Motor neuron (in vitro differentiated cells): ENCODE measurements at places on chromosomes 11 and 22.

- ATAC-seq, result no peak
These were observed 403.2 kb downstream of the AASDHPPT start for GRCh38 chr11:106480581-106481190.

GRCh38 chr11:11436715-11437313 is 83.8 kb upstream of the CSNK2A3 start:
- ATAC-seq, result peak; percentile 68

DNA sequence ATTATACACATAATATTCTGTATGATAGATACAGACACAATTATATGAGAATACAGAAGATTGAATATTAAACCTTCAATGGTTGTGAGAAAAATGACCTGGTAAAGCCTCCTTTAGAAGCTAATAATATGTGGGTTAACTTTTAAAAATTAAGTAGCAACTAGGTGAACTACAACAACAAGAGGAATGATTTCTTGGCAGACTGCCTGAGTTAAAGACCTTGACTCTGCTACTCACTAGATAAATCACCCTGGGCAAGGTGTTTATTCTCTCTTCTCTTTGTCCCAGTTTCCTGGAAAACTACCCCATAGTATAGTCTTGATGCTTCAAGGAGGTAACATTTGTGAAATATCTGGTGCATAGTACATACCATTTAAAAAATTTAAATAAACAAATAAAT is 519.6 kb upstream of the TENM4 start:
- no peak for ATAC-seq

DNA sequence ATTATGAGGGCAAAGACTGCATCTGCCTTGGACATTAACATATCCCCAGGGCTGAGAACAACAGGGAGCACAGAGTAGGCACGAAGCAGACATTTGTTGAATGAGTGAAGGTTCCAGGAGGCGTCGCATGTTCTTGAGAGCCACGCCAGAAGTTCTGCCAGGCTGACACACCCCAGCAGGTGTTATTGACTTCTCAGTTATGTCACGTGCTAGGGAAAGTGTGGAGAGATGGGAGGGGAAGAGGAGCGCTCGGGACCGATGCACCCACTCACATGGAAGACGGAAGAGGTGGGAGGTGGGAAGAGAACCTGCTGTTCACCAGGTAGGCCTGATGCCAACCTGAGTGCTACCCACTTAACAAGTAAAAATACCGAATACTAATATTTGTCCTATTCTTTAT is 232.8 kb downstream of the LARGE1 start:
- no peak for ATAC-seq

DNA sequence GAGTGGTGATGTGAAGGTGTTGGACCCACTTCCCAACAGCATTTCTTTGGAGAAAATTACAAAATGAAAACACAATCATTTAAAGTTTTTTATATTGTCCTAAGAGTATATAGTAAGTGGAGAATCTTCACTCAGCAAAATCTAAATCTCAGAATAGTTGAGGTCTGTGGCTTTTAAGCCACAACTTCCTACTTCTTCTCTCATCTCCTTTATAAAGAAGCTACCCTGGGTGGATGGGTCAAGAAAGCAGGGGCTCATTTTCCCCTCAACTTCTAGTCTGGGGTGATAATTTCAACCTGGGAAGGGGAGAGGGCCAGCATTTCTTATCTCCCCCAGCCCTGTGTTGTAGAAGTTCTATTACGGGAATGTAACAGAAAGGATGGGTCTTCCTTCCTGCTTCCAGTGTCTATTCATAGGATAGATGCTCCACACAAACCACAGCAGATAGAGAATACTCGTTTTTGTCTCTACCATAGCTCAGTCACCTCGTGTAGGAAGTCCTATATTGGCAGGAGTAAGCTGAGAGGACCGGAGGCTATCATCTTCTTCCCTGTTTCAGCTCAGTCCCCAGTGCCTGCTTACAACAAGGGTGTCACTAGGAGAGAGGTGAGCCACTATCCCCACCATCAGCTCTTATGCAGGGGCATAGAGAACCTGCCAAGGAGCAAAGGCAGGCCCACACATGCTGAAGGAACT is 341.5 kb downstream of the CASP12 start:
- ATAC-seq, result no peak

DNA sequence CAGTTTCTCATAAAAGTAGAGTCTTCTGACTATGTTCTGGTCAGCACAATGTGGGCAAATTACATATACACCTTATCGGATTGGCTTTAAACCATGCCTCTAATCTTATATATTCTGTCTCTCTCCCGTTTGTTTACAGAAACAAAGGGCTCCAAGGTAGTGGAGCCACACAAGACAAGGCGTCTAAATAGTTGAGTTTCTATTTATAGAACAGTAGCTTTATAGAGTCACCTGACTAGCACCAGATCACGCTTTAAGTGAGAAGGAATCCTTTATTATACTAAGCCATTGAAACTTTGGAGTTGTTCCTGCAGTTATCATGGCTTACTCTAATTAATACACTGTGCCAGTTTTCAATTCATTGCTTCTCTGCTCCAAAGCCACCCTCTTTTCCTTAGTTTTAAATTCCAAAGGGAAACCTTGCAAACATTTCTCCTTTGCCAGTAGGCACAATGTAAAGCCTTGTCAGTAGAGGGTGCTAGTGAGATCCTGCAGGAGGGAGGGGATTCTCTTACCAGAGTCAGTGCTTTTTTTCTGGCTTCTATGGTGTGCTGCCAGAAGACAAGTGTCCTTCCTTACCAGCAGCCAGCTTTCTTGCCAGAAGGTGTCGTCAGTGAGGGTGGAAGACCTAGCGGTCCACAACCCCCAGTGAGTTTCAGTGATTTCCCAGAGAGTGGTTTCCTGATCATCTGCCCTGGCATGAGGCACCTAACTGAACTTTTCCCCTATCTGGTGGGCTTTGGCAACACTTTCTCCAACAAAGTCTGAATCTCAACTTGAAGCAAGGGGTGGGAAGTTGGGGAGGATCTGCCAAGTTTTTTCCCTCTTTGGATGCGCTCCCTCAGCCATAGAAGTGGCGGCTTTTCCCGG is 71.7 kb downstream of the RAB38 start:
- peak; percentile 33 for ATAC-seq

GRCh38 chr22:20131859-20132685 is 468 bp downstream of the ZDHHC8 start:
- ATAC-seq, result peak; percentile 36

DNA sequence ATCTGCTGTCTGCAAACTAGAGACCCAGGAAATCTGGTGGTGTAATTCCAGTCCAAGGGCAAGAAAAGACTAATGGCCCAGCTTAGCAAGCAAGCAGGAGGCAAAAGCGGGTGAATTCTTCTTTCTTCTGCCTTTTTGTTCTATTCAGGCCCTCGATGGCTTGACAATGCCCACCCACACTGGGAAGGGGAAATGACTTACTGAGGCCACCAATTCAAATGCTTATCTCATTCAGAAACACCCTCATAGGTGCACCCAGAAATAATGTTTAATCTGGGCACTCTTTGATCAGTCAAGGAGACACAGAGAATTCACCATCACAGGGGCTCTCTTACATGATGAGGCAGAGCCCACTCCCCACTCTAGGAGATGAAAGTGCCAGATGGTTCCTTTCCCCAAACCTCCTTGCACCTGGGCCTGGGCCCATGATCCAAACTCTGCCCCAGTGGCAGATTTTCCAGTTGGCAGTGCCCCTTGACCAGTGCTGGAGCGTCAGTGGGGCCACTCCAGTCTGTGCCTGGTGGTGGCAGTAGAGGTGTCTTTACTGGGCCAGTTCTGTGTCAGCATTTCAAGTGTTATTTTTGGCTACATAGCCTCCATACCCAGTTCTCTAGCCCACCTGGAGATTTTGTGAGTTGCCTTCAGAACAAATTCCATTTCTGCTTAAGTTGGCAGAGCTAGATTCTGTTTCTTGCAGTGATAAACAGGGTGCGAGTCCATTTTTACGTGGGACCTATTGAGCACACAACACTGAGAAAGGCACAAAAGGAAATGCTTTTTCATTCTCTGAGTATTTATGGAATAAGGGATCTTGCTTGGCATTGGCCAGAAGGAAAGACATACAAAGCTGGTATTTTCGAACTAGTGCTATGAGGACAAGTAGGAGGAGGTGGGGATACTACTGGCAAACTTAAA is 7.5 kb downstream of the ELMOD1 start:
- ATAC-seq, result no peak

DNA sequence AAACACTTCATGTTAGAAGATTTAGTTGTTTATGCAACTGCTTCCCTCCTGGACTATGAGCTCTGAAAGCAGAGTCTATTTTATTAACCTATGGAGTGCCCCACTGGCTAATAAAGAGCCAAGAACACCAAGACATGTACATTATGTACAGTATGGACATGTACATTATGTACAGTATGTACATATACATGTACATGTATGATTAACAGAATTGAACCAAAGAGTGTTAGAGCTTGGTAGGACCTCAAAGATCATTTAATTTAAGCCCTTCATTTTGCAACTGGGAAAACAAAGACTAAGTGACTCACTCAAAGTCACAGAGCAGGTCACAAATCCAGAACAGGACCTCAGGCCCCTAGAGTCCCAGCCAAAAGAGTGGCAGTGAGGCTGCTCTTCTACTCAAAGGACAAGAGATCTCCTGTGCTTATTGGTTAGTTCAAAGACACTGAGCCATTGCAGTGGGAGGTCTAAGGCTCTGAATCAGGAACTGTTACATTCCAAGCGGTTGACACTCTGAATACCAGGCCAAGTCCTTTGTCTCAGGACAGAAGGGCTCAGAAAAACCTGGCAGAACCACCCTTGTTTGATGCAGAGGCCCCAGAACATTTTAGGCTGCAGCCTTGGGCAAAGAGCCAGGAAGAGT is 103.8 kb downstream of the FAM168A start:
- ATAC-seq, result no peak

- peak; percentile 57 for ATAC-seq
These were observed 182.2 kb downstream of the ETS1 start for GRCh38 chr11:128405112-128405511.

GRCh38 chr22:44595841-44596341 is 97.9 kb upstream of the RTL6 start:
- ATAC-seq, result peak; percentile 73

GRCh38 chr11:8080069-8080670 is 841 bp upstream of the TUB start:
- no peak for ATAC-seq

DNA sequence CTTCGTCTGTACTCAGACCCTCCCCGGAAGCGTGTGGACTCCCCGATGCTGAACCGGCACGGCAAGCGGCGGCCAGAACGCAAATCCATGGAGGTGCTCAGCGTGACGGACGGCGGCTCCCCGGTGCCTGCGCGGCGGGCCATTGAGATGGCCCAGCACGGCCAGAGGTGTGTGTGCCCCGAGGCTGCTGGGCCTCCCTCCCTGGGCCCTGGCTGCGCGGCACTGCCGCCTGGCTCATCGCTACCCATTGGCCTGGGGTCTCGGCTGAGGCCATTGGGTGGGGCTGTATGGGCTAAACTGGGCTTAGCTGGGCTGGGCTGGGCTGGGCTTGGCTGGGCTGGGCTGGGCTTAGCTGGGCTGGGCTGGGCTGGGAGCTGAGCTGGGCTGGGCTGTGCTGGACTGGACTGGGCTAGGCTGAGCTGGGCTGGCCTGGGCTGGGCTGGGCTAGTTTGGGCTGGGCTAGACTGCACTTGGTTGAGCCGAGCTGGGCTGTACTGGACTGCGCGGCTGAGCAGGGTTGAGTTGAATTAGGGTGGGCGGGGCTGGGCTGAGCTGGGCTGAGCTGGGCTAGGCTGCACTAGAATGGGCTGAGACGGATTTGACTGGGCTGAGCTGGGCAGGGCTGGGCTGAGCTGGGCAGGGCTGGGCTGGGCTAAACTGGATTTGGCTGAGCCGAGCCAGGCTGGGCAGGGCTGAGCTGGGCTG is 40.7 kb downstream of the MOB2 start:
- peak; percentile 18 for ATAC-seq

GRCh38 chr22:25368271-25368670 is 148.8 kb downstream of the CRYBB2 start:
- ATAC-seq, result no peak

DNA sequence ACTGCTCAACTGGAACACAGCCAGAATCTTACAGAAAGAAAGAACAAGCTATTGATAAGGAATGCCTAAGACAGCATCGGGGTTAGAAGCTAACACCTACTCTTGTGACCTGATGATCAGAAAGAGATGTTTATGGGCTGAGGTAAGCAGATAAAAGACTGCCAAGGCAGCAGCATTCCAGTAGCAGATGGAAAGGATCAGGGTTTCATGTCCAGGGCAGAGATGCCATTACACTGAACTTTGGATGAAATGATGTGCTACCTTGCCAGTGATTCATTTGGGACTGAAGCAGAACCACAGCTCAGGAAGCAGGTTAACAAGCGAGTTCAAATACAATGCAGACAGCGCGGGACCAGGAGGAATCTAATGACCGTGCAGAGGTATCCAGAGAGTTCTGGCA is 27.1 kb upstream of the APOA1 start:
- ATAC-seq, result no peak

DNA sequence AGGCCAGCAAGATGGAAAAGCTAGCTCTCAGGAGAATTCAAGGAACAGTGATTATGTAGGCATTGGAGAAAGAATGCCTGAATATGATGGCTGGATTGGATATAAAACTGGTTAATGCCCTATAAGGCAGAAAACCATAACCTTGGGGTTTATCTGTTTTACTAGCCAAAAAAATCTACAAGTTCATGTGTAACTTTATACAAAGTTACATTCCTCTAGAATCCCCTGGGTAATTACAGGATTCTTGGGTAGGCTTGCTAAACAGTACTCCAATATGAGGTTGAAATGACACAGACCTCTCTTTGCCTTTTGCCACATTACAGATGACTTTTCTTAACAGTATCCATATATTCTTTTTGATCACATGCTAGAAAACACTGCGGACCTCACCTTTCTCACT is 26.0 kb downstream of the TSPAN18 start:
- ATAC-seq, result no peak

- no peak for ATAC-seq
These were observed 606.0 kb downstream of the BUD13 start for GRCh38 chr11:116166573-116167465.

DNA sequence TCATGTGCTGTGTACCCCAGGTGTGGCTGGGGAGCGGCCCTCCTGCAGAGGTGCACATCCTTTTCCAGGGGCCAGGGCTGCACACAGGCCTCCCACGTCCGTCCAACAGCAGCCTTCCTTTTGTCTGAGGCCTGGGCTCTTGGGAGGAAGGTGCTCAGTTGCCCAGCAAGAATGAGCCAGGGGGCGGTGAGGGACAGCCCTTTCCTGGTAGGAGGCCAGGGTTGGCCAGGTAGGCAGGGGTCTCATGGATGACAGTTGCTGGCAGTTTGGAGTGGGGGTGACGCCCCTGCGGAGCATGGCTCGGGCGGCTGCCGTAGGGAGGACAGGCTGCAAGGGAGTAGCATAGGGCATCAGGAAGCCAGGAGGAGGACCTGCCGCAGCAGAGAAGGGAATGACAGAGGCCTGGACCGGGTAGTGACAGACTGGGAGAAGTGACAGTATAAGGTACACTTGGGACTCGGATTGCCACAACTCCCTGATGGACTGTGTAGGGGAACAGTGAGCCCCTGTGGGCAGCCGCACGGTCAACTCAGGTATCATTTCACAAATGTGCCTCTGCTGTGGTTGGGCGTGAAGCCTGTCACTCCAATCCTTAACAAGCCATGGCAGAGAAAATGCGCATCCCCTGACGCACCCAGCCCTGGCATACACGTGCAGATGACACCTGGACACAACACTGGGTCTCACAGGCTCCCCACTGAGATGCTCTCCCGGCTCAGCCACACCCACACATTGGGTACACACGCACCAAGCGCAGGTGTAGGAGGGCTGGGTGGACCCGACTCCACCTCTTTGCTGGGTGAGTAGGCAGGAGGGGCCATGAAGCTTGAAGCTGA is 79.7 kb downstream of the DGCR2 start:
- ATAC-seq, result peak; percentile 21

GRCh38 chr11:9914064-9914463 is 250.2 kb downstream of the SWAP70 start:
- no peak for ATAC-seq

- no peak for ATAC-seq
These were observed 20.3 kb downstream of the FAM118B start for GRCh38 chr11:126231725-126232459.
